NCI-H1417 treated with DMSO at 0.1 percent for 48 hours (cell line): ENCODE measurements at places on chromosomes 12 and 14.
A peak's percentile ranks its signal among the peaks of the same experiment; 100 is the strongest.

GRCh38 chr12:106954462-106955376 lies 988 bp upstream of the TMEM263 start:
- no peak for DNase-seq

- DNase-seq = no peak
Measured at GRCh38 chr12:123441523-123442164, 5.2 kb upstream of the RILPL2 start.

DNA sequence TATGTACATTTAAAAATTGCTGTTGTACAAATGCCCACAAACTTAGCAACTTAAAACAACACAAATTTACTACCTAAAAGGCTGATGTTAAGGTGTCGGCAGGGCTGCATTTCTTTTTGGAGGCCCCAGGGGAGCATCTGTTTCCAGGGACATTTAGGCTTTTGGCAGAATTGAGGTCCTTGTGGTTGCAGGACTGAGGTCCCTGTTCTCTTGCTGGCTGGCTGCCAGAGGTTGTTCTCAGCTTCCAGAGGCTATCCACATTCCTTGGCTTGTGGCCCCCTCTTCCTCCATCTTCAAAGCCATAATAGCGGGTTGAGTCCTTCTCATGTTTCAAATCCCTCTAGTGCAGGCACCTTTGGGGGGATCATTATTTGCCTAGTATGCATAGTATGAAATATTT lies 22.4 kb upstream of the KRT83 start:
- no peak for DNase-seq

GRCh38 chr12:131703161-131703560 lies 7.7 kb upstream of the SFSWAP start:
- no peak for DNase-seq

GRCh38 chr14:71554323-71554722 lies 377.9 kb upstream of the RGS6 start:
- no peak for DNase-seq

GRCh38 chr14:100825713-100826331 lies at the start of gene MEG3:
TSS of gene MEG3 (plus strand) at chr14:100826118.
- DNase-seq = no peak

- no peak for DNase-seq
Measured at GRCh38 chr12:53713516-53713915, 13.7 kb downstream of the CALCOCO1 start.

GRCh38 chr12:78146365-78146772 lies 315.7 kb downstream of the NAV3 start:
- peak; percentile 21 for DNase-seq

GRCh38 chr14:56581041-56581727 lies 1.6 kb downstream of the TMEM260 start:
- DNase-seq = no peak

DNA sequence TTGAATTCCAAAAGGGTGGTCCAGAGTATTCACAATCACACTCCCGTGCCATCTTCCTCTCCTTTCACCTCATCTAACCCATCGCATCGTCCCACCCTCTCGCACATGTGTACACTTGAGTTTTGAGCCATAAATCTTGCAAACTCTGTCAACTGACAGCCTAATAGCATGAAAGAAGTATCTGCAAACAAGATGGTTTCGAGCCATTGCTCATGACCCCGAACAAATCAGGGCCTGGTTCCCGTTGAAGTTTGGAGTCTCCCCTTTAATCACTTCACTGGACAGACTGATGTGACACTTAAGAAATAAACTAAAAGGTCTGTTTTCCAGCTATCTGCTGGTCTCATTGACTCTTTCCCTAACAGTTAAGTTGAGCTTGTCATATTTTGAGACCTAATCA lies 223.6 kb upstream of the SOX5 start:
- peak; percentile 24 for DNase-seq

GRCh38 chr14:95623195-95623594 lies 63.0 kb upstream of the TCL1B start:
- DNase-seq = no peak

DNA sequence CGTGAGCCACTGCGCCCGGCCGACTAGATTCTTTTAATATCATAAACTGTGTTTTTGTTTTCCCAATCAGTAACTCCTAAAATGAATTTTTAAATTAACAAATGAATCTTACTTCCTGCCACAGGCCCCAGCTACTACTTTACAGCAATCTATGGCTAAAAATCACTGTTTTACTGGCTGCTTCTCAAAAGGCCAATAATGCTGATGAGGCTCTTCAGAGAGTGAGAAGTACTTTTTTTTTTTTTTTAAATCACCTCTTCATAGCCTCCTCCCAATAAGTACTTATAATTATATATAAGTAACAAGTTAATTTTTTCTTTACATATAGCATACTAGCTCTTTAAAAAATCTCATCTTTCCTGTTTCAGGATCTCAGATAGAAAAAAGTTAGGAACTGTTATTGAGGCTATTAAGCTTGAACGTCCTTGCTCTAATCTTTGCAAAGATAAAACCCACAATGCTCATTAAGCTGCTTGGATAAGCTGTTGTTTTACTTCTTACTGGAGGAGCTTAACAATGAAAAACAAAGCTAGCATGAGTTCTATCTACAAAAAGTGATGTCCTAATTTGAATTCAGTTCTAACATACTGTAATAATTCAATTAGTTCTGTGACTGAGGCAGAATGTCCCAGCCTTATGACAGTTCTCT lies 12.8 kb upstream of the WDR20 start:
- DNase-seq = no peak

DNA sequence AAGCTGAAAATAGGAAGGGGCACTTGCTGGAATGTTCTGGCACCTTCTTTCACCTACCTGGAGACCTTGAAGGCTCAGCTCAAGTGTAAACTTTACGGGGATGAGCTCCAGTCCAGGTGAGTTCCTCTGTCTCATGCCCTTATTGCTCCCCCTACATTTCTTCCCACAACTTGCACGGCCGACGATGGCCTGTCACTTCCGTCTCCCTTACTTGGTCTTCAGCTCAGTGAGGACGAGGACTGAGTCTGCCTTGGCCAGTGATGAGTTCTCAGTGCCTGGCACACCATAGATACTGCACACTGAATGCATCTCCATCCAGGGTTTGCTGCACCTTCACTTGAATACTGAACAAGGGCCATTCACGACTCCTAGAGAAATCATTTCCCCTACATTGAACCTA lies 21.4 kb downstream of the ADGRD1 start:
- DNase-seq = no peak

- peak; percentile 30 for DNase-seq
Measured at GRCh38 chr12:25241167-25242020, 9.3 kb downstream of the KRAS start.

DNA sequence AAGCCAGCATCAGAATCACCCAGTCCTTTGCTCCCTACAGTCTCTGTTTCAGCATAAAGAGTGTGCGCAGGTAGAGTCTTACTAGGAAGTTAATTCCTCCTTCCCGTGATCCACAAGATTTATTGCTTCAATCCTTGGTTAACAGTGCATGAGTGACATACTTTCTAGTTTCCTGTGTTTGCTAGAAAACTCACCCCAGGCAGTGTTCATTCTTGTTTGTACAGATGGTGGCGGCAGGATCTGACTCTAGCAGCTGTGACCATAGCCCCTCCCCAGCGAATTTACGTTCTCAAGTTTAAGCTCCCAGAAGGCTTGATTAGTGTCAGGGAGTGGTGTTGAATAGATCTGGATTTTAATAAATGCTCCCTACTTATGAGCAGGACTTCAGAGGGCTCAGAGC lies 75.9 kb upstream of the ANO2 start:
- DNase-seq = peak; percentile 39

DNA sequence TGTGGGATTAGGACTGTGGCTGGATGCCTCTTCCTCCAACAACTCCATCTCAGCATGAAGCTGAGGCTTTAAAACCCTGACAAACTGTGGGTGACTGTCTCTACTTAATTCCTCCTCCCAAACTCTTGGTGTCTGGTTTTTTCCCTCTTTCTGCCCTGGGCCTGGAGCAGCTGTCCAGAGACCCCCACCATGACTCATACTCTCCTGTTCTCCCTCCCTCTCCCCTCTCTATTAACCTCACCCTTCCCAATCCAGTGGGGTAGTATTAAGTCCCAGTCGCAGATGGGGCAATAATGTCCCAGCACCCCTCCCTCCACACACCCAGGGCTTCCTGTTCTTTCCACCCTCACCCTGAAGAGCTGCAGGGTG lies 2.0 kb upstream of the DNAJC14 start:
- DNase-seq = no peak

DNA sequence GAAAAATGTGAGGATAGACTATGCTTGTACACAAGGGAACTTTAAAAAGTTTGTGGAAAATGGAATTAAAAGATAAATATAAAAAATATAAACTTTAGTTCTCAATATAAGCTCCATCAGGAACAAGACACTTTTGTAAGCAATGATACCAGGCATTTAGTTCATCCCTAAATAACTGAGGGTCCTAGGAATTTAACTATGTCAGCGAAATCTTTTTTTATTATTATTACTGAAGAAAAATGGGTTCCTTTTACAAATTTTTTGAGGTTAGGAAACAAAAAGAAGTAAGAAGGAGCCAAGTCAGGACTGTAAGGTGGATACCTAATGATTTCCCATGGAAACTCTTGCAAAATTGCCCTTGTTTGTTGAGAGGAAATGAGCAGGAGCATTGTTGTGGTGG lies 102.8 kb downstream of the TRMT5 start:
- DNase-seq = no peak

- no peak for DNase-seq
Measured at GRCh38 chr12:52063981-52064649, 5.7 kb upstream of the ATG101 start.

GRCh38 chr14:36512585-36513003 lies 7.4 kb downstream of the NKX2-1 start:
- DNase-seq = no peak

GRCh38 chr14:57169901-57170300 lies 98.8 kb downstream of the EXOC5 start:
- DNase-seq = no peak

GRCh38 chr14:71694591-71695530 lies 237.4 kb upstream of the RGS6 start:
- DNase-seq = no peak

- no peak for DNase-seq
Measured at GRCh38 chr14:32426028-32426427, 96.9 kb downstream of the AKAP6 start.

DNA sequence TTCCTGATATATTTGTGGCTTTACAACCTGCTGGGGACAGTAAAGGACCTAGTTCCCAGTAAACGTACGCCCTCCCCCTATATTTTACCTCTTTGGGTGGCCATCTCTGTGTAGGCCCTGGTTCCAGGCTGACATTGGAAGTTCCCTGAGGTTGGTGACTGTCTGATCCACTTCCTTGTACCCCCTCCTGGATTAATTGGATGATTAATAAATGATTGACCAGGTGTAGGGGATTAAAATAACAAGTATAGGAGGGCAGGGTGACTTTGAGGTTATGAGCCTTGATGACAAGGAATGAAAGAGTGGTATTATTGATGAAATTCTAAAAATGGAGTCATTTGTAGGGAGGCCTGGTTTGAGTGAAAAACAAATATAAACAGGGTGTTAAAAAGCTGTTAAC lies 9.6 kb downstream of the SUSD6 start:
- DNase-seq = no peak

GRCh38 chr14:96189281-96189711 lies 15.3 kb upstream of the BDKRB2 start:
- DNase-seq = no peak

DNA sequence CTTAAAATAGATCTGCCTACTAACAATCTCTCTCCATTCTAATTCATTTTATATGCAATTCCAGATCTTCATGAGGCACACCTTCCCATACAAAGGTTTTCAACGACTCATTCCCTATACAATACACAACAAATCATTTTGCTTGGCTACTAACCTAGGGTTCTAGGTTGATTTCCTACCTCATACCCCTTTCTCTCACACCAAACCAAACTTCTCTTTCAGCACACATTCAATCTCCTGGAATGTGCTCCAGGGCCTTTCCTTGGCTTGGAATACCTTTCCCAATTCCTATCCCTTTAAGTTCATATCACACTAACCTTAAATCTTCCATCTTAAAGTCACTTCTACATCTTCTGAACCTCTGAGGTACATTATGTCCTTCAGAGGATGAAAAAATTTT lies 38.7 kb upstream of the MTERF2 start:
- DNase-seq = no peak

DNA sequence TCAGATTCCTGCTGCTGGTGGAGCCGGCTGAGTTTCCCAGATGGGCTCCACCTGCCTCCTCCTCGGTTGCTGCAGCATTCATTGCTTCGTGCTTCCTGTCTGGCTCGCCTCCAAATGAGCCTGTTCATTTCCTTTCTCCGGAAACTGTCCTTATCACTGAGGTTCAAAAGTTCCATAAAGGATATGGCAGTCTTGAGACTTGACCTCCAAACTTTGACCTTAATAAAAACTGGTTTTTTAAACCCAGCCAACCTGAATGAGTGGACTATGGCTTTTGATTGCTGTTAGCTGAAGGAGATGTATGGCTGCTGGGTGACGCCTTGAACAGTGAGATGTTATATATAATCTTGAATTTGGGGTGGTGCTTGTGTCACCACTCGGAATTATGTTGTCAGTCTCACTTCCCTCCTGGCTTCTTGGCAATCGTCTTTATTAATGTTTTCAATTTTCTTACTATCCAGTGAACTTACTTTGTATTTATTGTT lies 62.7 kb downstream of the RASSF3 start:
- DNase-seq = no peak

GRCh38 chr12:78931466-78931990 lies 67.0 kb downstream of the SYT1 start:
- no peak for DNase-seq

GRCh38 chr14:64973026-64973442 lies 898 bp upstream of the RAB15 start:
- DNase-seq = no peak

- no peak for DNase-seq
Measured at GRCh38 chr12:92987846-92988621, 58.9 kb upstream of the EEA1 start.

GRCh38 chr14:38951451-38951850 lies 151.6 kb downstream of the SEC23A start:
- DNase-seq = no peak

DNA sequence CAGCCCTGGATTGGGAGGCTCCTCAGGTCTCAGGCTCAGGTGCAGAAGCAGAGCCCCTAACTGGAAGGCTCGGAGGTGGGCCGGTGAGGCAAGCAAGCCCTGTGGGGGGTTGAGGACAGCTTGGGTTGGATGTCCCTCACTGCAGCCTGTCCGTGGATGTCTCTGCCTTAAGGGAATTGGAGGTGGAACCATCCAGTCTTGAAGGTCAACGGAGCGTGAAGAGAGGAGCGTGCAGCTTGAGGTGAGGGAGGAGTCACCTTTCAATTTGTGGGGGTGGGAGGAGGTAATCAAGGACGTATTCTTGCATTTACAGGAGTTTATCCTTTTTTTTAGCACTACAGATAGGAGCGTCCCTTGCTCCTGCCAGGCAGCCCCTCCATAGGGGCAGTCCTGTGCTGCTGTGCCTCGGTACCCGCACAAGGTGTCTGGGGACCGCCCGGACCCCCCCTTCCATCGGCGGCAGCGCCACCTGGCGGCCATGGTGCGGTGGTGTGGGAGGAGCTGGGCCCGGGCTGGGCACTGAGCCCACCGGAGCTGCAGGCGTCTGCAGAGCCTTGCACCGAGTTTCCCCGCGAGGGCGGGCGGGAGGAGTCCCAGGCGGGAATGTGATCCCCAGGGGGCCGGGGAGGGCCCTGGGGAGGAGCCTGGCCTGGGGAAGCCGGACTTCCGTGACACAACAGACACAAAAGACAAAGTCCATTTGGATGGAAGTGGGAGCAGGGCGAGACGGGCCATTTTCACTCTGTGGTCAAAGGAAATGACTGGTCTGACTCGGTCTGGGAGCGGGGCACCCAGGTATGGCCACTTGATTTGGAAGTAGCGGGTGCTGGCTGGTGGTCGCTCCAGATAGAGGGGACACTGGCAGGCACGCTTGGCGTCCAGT lies 864 bp downstream of the DNAJC22 start:
- DNase-seq = no peak
